NCI-H2081 treated with DMSO at 0.1 percent for 48 hours (cell line): ENCODE measurements at places on chromosomes 1 and 21.

GRCh38 chr1:59057796-59058195 lies 239.1 kb upstream of the FGGY start:
- DNase-seq, result no peak

DNA sequence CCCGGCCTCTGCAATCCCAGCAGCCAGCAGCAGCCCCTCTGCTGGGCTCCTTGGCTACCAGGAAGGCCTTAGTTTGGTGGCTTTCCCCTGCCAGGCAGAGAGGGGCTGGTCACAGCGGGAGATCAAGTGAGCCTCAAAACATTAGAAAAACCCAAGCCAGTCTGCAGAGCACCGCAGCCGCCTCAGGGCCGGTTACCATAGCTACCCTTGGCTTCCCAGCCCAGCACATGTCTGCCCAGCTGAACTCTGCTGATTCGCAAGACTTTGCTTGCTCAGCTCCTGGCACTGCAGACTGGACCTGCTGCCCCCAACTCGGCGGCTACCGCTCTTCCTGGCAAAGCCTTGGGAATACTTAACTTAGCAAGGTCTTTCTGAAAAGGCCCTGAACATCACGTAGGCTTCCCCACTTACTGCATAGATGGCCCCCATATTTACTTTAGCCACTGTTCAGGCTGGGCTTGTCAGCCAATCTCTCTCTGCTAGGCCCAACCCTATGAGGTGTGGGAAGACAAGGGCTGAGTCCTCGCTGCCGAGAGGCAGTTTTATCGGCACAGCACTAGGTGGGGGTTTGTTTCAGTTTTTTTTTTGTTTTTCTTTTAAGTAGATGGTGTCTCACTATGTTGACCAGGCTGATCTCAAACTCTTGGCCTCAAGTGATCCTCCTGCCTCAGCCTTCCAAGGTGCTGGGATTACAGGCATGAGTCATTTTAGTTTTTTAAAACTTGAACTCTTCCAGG lies 28.6 kb upstream of the PLEKHG5 start:
- DNase-seq, result peak; percentile 3

DNA sequence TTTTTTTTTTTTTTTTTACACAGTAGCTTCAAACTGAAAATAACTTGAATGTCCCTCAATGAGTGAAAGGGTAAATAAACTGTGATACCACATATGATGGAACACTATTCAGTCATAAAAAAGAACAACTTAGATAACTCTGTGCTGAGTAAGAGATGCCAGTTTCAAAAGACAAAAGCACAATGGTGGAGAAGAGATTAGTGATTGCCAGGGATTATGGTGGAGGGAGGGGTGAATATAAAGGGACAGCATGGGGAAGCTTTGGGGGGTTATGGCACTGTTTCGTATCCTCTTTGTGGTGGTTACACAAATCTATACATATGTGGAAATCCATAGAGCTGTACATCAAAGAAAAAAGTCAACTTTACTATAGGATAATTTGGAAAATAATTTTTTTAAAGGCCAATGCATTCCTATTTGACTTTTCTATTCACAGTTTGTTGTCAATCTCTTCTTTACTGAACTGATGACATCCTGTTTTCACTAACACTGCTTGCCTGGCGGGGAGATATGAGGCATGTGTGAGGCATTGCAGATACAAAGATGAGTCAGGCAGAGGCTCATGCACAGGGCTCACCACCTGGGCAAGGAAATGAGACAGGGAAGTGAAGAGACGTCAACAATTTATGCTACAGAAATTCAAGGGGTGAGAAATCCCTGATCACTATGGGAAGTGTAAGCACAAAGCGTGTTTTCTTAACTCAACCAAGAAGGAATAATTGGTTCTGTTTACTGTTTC lies 302.7 kb downstream of the DUSP10 start:
- no peak for DNase-seq

DNA sequence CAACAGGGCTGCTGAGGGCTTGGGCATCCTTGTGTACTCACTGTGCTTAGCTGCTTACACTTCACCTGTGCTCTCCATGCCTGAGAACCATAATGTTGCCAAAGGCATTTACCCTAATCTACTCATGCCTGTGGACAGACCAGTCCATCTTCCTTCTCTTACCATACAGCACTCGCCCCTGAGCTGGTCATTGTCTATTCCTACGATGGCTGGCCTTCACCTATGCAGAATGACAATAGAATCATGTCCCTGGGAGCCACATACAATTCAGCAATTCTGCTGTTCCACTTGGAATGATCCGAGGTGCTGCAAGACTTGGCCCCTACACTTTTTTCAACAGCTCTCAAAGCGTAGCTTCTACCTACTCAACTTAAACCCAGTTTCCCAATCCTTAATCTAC lies 96.5 kb downstream of the PAPPA2 start:
- no peak for DNase-seq

- no peak for DNase-seq
Measured at GRCh38 chr21:44758141-44758561, 43.5 kb downstream of the UBE2G2 start.

GRCh38 chr1:59752556-59753414 lies 62.0 kb upstream of the HOOK1 start:
- no peak for DNase-seq

GRCh38 chr1:18447509-18448220 lies 33.1 kb upstream of the KLHDC7A start:
- DNase-seq, result no peak

DNA sequence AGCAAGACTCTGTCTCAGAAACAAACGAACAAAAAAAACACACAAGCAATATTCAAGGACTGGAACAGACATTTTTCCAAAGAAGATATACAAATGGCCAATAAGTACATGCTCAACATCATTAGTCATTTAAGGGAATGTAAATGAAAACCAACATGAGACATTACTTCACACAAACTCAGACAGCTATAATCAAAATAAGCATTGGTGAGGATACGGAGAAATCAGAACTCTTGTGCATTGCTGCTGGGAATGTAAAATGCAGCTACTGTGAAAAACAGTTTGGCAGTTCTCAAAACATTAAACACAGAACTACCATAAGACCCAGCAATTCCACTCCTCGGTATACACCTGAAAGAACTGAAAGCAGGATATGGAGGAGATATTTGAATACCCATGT lies 15.4 kb downstream of the NOL9 start:
- no peak for DNase-seq

DNA sequence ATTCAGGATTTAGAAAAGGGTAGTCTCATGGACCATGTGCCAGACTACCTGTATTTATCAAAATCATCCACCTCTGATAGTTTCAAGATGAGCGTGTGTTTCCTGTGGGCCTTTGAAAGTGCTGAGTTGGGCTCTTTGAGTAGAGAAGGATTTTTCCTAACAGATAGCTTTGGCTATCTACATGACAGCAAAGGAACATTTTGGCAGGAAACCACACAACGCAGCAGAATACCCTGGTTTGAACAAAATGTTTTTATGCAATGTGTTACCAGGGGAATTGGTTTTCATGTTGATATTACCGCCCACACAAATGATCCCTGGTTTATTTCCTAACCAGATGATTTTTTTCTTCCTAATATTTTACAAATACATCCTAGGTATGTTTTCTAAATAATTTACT lies 431.4 kb downstream of the NEGR1 start:
- DNase-seq, result no peak

- DNase-seq, result no peak
Measured at GRCh38 chr1:67590329-67590728, 94.7 kb upstream of the GADD45A start.

DNA sequence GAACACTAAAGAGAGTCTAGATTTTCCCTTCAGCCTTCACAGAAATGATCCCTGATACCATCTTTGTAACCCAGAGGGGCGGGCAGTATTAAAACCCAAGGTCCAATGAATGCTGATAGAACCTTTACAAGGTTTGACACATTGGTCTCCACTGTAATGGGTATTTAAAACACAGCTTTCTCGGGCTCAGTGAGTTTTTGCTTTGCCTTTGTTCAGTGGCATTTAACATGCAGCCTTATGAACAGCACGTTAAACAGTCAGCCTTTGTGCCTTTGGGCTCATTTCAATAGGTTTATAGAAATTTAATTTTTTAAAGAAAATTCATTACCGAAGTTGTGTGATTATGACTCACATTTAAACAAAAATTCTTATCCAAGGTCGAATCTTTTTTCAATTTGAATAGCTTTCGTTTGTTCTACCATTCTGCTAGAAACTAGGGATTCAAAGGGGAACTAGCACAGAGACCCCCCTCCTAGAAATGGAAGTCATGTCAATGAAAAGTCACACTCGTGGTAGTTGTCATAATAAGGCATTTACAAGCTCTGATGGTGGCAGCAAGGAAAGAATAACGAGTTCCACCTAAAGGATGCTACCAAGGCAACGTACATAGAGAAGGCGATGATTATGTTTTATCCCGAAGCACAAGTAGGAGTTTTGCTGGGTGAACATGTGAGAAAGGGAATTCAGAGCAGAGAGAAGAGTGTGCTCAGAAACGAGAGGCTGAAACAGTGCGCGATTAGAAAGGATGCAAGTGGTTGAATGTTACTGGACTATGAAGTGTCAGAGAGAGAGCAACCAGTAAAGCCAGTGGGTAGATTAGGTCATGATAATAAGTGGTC lies 66.2 kb downstream of the SGIP1 start:
- DNase-seq, result no peak

DNA sequence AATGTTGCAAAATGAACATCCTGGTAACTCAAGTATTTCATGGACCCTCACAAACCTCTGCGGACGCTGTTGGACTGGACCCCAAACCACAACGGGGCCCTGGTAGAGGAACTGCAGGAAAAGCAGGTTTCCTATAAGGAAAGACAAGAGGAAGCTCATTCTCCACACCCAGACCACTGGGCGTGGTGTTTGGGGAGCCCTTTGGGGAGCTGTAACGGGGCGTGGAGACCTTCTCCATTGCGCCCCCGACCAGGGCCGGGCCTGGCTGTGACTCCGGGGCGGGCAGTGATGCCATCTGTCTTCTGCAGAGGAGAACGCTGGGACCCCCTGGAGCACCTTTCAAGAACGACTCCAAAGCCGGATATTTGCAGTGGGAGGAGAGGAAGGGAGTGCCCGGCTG lies 30.0 kb upstream of the AGPAT3 start:
- DNase-seq, result no peak

- no peak for DNase-seq
Measured at GRCh38 chr1:218414060-218414728, 69.1 kb downstream of the TGFB2 start.

DNA sequence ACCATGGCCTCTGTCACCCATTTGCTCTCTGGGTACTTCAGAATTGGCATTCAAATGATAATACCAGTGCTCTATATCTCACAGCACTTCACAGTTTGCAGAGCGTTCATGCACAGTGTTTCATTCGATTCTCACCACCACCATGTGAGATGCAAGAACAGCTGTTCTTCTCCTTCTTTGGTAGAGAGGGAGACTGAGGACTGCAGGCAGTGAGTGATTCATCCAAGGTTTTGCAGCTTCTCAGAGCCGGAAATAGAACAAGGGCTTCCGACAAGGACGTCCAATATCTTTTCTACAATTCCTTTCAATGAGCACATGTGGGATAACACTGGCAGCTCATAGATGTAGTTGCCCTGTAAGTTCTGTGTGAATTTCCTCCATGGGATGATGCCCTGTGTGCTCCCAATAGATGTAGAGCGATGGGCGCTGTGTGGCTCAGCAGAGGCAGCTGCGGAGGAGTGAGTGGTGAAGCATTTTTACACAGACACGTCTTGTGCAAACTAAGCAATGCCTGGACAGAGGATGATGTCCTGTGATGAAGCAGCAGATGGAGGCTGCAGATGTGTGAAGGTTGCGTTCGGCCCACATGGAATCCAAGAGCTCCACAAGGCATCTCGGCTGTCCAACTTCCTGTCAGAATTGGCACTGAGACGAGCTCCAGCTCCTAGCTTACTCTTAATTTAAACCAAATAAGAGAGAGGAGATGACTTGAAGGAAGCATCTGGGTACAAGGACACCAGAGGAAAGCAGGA lies 24.9 kb downstream of the MT1HL1 start:
- DNase-seq, result no peak

- no peak for DNase-seq
Measured at GRCh38 chr1:145758116-145758515, 38.8 kb downstream of the CD160 start.
